ENCODE measurements at places on chromosomes 6 and 20.

- DNase-seq, result no peak
Observed at GRCh38 chr20:49385465-49385864, 97.0 kb downstream of the KCNB1 start.

- no peak for DNase-seq
Observed at GRCh38 chr6:137581019-137581707, 87.0 kb upstream of the OLIG3 start.

DNA sequence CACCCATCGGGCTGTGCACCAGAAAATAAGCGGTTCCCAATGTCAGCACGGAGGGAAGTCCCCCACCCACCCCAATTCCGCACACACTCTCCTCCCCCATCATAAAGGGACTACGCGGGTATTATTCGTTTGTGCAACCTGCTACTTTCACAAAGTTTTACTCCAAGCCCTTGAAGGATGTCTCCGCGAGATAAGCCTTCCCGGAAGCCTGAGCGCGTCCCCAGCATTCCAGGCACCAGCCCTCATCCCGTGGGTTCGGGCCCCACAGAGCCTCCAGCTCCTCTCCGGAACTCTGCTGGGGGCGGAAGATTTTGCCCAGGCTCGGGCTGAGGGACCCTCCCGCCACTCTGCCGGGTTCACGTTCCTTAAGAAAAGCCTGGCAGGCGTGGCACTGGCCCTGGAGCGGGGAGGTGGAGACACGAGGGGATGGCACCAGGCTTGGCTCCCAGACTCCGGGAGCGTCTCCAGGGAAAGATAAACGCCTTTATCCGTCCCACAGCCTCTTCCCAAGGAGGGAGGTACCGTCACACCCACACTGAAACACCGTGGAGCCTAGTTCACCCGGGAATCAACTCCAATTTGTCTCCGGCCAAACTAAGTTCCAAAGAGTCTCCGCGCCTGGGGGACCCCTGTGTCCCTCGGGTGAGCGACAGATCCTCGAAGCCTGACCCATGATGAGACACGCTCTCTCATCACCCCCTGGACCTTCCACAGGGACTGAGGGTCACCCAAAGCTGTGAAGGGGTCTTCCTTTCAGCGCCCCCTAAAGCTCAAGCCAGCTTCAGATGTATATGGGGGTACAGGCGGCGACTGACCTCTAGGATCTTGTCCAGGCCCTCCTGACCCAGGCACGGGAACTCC lies 934 bp downstream of the KCNK5 start:
- no peak for DNase-seq

GRCh38 chr6:156977527-156978291 lies 200.5 kb downstream of the ARID1B start:
- DNase-seq, result no peak

DNA sequence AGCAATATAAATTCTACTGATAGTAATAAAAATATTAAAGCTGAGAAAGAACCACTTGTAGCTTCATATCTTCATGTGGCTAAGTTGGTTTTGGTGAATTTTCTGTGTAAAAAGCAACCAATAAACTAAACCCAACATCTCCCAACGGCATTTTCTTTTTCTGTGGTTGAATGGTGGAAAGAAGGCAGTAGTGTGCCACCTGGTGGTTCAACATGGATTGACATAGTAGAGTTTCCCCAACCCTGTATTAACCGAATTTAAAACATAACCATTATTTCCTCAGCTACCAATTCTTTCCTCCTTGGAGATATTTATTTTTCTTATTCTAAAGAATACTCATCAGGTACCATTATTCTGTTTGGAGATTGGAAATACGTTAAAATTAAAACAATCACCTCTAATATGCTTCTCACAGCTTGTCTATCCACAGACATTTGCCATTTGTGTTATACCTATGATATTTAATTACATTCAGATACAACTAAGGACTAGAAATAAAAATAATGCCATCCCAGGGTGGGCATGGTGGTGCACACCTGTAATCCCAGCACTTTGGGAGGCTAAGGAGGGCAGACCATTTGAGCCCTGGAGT lies 117.1 kb upstream of the EEF1E1 start:
- no peak for DNase-seq

- DNase-seq, result no peak
Observed at GRCh38 chr6:149897015-149897697, 757 bp downstream of the RAET1E start.

GRCh38 chr6:92777146-92777740 lies 642.1 kb downstream of the EPHA7 start:
- DNase-seq, result peak; percentile 50

- no peak for DNase-seq
Observed at GRCh38 chr6:57276946-57277345, 40.5 kb upstream of the PRIM2 start.

DNA sequence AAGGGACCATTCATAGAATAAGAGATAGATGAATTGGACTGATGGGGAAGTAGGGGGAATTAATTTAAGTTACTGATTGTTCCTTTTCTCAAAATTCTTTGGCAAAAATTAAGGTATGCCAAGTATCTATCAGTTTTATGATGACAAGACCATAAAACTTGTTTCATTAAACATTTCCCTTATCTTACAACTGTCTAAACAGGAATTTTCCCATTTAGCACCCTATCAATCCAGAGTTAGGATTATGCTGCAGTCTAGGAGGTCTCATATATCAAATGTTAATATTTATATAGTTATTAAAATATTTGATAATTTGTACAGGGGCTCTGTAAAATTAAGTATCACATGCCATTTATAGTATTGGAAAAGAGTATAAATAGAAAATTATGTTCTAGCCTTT lies 51.5 kb upstream of the ARID1B start:
- no peak for DNase-seq

GRCh38 chr6:26333476-26334297 lies 31.3 kb upstream of the BTN3A2 start:
- no peak for DNase-seq

DNA sequence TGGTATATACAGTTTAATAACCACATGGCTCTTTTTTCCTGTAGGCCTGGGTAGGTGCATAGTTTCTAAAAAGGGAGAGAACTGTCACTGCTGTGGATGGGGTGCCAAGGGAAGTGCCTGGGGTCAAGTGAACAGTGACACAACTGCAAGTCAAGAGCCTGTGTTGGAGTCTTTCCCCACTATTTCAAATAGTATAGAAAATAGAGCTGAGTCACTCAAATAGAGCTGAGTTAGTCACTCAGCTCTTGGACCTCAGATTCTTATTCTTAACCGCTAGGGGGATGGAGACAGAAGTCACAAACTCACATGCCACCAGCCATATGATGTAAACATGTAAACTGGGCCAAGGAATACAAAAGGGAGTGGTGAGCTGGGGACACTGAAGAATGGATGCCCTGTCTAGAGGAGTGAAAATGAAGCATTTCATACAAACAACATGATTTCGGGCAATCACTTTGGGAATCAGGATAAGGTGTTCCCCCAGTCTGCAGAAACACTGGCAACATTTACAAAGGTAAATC lies 2.1 kb downstream of the NQO2 start:
- no peak for DNase-seq
